ENCODE measurements at places on chromosomes 13 and 19.

- peak; percentile 60 for DNase-seq
Measured at GRCh38 chr13:24671386-24672113, 8.7 kb upstream of the ATP12A start.

- no peak for DNase-seq
Measured at GRCh38 chr13:93007928-93008327, 218.7 kb upstream of the GPC6 start.

DNA sequence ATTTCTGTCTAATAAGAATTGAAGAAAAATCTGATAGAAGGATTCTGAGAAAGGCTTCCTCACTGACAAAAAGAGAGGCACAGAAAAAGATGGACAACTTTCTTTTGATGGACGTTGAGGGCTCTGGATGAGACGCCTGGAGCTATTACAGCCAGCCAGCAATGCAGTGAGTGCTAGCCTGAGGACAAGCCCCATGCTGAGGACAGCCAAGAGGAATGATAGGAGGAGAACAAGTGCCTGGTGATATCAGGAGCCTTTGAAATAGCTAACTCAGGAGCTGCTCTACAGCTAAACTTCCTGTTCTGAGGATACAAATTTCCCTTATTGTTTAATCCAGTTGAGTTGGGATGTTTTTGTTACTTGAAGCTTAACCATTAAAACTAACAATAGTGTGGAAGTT, 212.3 kb downstream of the COG6 start:
- no peak for DNase-seq

- no peak for DNase-seq
Measured at GRCh38 chr19:10021446-10021845, 8.2 kb downstream of the RDH8 start.

DNA sequence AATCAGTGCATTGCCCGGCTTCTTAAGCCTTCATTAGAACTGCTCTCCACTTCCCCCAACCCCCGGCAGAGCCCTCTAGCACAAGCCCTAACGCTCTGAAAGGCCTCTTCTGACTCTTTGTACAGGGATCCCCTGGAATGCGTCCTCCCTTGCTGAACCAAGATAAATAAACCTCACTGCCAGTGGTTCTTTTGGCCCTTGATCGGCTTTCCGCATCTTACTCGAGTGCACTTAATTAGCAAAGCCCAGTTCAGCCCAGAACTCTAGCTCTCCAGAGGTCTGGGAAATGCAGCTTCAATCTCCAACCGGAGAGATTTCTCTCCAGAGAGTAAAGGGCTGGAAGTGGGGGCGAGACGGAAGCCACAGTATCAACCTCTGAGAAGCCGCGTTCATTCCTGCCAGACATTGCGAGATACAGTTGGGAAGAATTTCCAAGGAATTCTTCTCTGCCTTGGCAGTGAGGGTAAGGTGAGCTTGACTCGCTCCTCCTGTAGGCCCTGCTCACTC, 8.7 kb upstream of the ZNF444 start:
- peak; percentile 28 for DNase-seq

- DNase-seq: no peak
Measured at GRCh38 chr19:5686326-5686646, 3.8 kb upstream of the RPL36 start.

DNA sequence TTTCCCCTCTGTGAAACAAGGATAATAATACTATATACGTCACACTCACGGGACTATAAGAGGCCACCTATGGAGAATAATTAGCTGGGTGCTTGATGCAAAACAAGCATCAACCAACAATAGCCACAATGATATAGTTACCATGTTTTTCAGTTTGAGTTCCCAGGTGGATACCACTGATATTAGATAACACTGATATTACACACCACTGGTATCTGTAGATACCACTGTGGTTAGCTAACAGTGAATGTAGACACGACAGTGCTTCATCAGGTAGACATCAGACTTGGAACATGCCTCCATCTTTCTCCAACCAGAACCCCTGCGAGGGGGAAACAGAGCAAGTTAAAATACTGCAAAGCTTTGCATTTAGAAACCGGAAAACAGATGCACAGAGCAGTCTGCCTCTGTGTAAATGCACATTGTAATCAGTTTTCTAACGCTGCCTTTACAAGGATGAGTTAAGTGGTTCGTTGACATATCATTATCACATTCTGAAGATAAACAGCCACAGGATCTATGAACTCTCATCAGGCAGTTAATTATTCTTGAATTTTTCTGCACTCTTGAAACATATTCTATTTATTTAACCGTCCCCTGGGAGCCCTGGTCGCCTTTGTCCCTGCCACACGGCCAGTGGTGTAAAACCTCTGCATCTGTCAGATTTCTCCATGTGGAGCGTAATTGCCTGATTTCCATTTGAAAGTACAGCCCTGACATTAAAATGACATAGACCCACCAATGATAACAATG, 80.7 kb downstream of the RNASEH2B start:
- DNase-seq: no peak

- no peak for DNase-seq
Measured at GRCh38 chr13:42964761-42965161, 27.3 kb downstream of the EPSTI1 start.

DNA sequence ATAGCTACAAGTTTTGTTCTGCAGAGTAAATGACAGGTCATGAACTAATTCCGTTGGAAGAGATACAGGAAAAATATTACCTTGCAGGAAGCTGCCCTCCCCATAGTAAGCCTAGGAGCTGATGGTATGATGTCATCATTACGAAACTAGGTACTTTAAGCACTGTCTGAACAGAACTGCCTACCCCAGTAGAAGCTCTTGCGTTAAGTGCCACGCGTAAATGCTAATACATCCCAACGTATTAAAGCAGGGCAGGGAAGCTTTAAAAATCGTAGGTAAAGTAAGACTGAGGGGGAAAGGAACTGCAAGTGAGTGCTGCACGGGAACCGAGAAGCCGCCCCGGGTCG, 572 bp downstream of the UGGT2 start:
- DNase-seq: peak; percentile 32

DNA sequence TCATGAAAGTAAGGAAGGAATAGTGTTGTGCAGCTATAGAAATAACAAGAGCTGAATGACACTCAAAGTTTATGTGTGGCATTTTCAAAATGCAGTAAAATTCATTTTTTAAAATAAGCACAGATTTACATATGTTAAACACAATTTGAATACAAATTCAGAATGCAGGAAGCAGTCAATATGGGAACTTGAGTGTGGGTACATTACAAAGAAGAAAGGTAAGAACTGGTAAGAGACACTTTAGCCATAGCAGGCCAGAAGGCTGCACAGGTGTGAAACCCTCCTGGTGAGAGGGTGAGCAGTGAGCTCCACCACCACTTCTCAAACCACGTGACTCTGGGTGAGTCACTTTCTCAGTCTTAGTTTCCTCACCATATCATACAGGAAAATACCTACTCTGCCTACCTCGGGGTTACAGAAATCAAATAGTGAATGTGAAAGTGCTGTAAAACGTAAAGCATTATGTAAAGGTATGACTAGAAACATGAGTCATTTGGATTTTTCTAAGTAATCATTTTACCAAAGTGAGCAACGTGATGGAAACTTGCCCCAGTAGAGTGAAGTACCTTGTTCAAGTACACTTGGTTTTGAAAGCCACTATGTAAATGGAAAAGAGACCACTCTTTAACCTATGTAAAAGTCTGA, 40.5 kb downstream of the USP12 start:
- peak; percentile 28 for DNase-seq

DNA sequence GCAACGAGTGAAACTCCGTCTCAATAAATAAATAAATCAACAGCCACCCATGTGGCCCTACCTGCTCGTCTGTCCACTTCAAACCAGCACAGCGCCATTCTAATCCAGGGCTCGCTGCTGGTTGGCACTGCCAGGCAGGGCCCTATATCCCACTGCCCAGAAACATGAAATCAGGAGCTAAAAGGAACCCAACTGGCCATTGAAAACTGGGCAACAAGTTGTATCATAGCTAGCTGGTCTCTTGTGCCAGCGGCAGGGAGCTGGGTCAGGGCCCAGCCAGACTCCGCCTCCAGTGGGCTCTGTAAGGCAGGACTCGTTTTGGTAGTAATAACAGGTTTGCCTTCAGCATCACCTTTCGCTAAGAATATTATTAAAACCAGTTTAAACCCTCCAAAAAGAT, 39.3 kb downstream of the GGACT start:
- DNase-seq: no peak

DNA sequence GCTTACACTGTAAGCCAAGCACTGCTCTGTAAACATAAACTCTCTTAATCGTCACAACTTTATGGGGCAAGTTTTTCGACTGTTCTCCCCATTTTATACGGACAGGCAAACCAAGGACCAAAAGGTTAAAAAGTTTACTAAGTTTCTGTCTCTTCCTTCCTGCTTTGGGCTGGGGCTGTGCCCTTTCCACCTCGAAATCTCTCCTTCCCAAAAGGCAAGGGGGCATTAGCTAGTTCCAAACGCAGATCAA, 2.2 kb downstream of the JUND start:
- DNase-seq: no peak

DNA sequence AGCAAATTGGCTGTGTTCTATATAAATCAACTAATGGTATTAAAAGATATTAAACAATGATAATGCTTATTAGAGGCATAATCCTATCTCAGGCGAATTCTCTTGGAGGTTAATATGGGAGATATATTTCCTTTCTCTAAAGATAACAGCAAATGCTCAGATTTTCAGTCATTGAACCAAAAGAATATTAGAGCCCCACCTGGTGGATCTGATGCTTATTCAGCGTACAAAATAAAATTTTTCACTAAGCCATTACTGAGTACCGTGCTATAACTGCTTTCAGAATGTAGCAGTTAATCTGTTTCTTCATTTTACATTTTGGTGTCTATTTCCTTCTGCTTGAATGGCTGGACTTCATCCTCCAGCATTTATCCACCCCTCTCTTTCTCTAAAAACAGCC, 143.3 kb upstream of the IPO5 start:
- DNase-seq: no peak

GRCh38 chr13:25860265-25860664, 191.6 kb downstream of the SHISA2 start:
- DNase-seq: no peak

DNA sequence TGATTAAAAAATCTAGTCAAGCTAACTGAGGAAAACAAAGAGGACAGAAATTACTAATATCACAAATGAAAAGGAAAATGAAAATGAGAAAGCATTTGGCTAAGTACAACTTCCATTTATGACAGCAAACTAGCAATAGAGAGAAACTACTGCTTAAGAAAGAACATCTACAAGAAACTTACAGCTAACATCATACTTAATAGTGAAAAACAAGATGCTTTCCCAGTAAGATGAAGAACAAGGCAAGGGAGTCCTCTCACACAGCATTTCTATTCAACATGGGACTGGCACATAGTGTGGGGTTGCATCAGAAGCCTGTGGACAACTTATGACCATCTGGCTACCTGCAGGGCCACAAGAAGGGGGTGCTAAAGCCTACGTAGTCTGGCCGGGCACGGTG, 39.3 kb downstream of the ZNF44 start:
- no peak for DNase-seq

DNA sequence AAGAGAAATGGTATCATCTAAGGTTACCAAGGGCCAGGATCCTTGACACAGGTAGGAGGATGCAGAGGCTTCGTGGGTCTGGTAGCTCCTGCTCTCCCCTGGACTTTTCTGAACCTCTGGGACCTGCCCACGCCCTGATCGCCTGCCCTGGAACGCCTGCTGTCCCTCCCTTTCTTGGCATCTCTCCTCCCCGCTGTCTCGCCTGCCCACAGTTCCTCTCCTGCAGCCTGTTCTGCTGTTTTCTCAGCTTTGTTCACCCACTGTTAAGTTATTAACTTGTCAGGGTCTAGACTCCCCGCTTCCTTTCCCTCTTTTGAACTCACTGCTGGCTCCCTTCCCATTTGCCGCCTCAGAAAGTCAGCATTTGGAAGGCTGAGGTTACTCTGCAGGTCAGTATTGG, 19.8 kb downstream of the SERP2 start:
- no peak for DNase-seq

GRCh38 chr13:114174529-114174961, 4.5 kb upstream of the CFAP97D2 start:
- no peak for DNase-seq

- no peak for DNase-seq
Measured at GRCh38 chr13:35729926-35730627, 253.6 kb upstream of the MAB21L1 start.

GRCh38 chr13:109785141-109785891, 1.1 kb downstream of the IRS2 start:
- DNase-seq: peak; percentile 74

- no peak for DNase-seq
Measured at GRCh38 chr19:56866538-56866937, 26.0 kb upstream of the PEG3 start.

All from Daoy (cell line).